ENCODE measurements at places on chromosomes 5 and 9.

DNA sequence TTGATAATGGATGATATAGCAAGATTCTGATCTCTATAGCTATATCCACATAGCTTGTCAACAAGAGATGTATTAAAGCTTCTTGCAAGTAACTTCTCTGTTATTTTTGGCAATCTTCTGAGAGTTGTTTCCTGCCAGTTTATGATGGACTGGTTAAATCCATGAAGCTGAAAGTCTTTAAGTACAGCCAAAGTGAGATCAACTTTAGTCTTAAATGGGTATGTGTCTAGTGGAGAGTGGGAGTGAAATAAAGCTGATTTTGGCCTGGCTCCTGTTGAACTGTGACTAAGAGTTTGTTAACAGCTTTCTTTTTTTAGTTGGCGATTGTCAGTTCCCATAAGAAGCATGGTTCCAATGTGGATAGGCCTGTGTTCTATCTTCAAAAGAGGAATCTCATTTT, 350.9 kb upstream of the PCSK5 start:
- DNase-seq = no peak

DNA sequence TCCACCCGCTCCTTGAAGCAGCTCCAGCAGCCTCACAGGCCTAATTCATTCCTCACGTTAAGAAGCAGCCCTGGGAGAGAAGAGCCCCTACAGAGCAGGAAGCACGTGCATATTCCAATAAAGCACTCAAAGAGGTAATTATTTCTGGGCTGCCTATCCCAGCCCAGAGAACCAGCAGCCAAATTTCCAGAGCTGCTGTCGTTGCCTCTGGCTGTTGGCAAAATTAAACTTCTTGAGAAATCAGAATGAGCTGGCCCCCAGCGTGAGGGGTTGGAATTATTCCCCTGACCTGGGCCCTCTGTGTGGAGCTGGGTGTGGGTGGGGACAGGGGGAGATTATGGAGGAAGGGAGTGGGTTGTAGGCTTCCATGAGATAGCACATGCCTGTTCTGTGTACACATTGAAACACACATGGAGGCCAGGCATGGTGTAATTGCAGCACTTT, 86.8 kb upstream of the HSPA9 start:
- no peak for DNase-seq

DNA sequence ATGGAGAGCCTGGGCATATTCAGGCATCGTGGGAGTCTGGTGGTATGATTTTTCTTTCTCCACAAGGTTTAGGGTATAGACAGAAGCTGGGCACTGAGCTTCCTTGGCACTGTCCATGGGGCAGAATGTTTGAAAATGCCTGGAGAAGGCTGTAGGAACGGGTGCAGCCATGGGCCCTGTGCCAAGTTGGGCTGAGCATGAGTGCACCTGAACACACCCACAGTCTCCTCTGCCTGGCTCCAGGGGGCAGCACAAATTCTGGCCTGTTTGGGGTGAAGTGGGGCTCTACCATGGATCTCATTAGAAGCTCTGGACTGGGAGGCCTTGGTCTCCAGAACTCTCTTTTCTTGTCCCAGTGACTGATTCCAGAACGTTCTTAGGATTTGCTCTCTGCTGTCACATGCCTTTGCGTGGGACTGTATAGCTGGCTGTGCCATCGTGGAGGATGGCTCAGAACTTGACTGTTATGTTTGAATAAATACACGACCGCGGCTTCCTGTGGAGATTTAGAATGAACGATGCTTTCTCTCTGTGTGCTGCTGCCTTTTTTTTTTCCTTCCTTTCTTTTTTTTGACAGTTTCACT, 229.8 kb downstream of the FANCC start:
- DNase-seq = peak; percentile 10

GRCh38 chr9:91151718-91152095, 210.0 kb downstream of the AUH start:
- no peak for DNase-seq

DNA sequence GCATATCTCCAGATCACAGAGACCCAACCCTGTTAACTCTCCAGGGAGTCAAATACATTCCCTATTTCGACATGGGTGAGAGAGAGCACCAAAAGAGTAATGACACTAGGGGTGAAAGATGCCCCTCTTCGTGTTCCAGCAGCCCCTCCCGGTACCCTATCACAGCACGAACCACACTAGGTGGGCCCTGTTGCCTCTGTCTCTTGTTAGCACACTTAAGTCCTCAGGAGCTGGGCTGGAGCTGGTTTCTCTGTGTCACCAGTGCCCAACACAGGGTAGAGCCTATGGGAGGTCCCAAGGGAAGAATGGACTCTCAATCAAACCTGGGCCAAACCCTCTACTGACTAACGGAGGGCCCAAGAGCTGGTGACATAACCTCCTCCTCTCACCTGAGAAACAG, 1.2 kb downstream of the CDK20 start:
- no peak for DNase-seq

DNA sequence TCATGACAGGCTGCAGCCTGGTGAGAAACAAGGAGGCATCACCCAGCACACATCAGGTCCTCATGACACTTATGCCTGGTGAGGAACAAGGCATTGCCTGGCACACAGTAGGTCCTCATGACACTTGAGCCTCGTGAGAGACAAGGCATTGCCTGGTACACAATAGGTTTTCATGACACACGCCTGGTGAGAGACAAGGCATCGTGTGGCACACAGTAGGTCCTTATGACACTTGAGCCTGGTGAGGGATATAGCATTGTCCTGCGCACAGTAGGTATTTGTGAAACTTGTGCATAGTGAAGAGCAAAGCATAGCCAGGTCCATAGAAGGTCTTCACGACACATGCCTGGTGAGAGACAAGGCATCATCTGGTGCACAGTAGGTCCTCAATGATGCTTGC, 23.5 kb downstream of the WHRN start:
- no peak for DNase-seq

DNA sequence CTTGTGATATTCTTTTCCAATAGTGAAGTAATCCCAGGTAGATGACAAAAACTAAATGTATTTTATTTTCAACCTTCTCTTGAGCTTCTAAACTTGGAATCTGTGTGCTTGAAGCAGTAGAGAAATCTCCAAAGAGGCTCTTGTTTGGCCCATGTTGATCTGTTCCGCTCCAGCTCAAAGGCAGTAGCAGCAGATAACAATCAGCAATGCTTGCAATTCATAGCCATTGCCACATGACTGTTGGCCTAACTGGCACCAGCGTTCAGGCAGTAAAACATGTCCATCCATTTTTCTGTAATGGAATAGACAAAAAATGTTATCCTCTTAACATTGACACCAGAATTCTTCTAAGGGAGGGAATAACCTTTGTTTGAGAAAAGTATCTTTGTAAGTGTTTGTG, 270.7 kb upstream of the MSX2 start:
- no peak for DNase-seq

DNA sequence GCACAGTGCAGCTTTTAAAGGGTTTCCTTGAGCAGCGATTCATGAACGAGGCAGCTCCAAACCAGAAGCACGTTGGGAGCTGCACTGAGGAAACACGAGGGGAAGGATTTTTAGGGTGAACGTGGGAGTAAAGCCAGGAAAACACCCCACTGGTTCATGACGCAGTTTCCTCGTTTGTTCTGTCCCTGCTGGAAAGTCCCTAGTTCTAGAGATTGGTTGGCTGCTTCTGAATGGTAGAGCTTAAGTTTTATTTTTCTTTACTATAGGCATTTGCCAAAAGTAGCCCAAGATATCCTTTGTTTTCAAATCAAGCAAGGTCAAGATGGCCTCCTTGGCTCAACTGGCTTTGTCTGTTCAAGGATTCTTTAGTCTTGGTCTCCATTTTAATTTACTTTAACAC, 116.5 kb upstream of the CACNA1B start:
- peak; percentile 61 for DNase-seq

GRCh38 chr5:36728697-36729543, 122.5 kb downstream of the SLC1A3 start:
- peak; percentile 63 for DNase-seq

DNA sequence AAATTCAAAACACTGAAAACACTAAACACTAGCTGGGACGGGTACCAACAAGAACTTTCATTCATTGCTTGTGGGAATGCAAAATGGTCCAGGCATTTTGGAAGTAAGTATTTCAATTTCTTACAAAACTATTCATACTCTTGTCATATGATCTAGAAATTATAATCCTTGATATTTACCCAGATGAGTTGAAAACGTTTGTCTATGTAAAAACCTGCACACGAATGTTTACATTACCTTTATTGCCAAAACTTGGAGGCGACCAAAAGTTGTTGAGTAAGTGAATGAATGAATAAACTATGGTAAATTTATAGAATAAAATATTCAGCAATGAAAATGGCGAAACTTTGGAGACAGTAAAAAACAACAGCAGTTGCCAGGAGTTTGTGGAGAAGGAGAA, 222.1 kb upstream of the EDIL3 start:
- no peak for DNase-seq

DNA sequence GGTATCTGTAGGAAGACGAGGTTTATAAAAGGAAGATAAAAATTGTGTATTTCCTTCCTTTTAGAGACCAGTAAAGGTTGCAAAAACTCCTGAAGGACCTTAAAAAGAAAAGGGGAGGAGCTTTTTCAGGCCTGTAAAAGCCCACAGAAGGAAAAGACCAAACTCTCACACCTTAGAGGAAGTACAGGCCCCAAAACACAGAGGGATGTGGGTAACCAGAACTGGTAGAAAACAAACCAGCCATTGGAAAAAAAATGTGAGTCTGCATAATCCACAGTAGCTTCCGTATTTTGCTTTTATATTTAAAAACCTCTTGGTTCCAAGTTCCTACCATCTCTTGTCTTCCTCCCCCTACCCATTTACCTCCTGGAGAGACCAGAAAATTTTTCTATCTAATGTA, 8.5 kb downstream of the GIN1 start:
- peak; percentile 32 for DNase-seq

- DNase-seq = no peak
Observed at GRCh38 chr5:3858524-3858923, 262.9 kb downstream of the IRX1 start.

DNA sequence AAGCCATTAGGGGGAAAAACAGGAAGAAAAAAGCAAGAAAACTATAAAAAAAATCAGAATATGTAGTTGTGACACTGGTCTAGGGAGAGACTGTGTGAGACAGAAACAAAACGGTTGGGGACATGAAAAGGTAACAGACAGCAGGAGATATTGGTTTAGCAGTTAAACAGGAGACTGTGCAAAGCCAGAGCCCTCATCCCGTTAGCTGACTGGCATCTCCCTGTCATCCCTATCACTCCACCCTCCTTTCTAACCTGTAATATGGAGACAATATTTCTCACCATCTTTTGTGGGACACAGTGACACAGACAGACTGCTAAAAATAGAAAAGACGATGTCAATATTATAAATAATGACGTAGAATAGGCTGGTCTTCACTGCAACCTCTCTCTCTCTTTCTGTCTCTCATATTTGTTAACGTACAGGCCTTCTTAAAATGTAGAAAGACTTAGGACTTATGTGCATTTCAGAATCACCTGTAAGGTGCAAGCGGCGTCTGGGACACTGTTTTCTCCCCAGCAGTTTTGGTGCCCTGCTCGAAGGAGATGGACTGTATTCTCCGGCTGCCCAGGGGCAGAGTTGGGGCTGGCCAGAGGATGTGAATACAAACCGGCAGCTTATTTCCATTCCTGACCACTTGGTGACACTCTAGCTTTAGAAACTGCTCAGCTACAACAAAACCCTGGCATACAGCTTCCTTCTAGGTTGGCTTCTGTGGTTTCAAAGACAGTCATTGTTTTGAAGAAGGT, 190.6 kb downstream of the MAT2B start:
- DNase-seq = peak; percentile 29

- DNase-seq = no peak
Observed at GRCh38 chr9:3857091-3857490, 331.3 kb upstream of the RFX3 start.

DNA sequence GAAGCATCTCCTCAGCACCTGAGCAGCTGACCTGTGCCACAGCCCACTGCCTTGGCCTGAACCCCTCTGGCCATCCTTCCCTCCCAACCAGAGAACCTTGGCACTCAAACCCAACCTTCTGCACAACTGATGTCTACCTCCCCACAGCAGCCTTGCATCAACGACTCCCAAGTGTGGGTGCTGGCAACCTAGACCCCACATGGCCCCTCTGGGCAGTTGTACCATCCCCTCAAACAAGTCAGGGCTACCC, 10.3 kb downstream of the SEPTIN8 start:
- DNase-seq = no peak

Data from activated CD4-positive, alpha-beta T cell treated with anti-CD3 and anti-CD28 coated beads, Interleukin-10, Interleukin-2, amounts not matched to agents 100 ng/mL and 50 ng/mL, durations not matched to agents 16 hours and 8 hours (primary cell).